ENCODE measurements at places on chromosomes 7 and 10.

DNA sequence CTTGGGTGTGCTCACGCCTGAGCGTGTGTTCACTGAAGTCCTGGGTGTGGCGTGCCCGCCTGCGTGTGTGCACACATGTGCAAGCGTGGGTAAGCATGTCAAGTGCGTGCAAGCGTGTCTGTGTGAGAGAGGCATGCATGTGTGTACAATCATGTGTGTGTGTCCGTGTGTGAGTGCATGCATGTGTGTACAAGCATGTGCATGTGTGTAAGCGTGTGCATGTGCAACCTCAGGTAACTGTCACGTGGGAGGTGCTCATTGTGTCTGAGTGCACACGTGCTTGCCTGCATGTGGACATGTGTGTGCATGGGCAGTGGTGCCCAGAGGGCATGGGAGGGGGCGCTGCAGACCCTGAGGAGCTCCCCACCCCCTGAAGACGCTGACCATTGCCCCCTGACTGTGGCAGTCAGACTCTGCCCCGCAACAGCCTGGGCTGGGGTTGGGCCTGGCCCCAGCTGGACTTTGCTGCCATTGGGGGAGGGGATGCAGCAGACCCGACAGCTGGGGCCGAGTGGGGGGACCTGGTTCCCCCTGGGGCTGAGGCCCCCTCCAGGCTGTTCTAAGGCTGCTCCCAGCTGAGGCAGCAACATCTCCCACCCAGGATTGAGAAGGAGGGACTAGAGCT, 88.1 kb downstream of the UNCX start:
- no peak for DNase-seq

DNA sequence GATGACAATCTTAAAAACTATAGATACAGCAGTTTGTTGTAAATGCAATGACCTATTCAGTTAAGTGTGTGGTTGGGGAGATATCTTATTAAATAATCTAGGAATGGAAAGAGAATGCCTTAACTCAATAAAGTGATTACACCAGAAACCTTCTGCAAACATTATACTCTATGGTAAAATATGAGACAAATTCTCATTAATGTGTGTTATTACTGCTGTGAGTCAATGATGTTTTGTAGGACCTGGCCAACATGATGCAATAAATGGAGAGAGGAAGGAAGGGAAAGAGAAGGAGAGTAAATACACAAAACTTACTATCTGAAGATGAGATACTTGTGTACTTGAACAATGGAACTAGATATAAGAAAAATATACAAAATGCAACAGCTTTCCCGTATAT, 25.1 kb downstream of the MKX start:
- no peak for DNase-seq

DNA sequence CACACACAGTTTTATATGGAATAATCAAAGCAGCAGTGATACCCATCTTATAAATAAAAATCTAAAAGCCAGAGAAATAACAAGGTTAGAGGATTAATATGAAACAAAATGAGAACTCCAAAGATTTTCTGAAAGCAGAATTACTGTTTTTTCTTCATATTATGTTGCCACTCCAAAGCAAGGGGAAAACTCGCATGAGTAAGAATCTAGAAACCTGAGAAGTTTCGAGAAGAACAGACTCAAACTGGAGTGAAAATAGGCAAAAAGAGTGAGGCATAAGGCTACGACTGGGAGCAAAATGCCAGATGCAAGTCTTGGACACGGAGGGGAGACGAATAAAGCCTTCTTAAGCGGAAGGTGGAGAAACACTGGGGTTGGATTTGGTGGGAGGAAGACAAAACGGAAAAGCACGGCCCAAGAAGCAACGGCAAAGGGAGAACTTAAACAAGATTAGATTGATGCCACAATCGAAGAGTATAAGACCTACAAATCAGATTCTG, 923 bp downstream of the TNPO3 start:
- no peak for DNase-seq

GRCh38 chr10:44245601-44245938, 139.3 kb downstream of the CXCL12 start:
- no peak for DNase-seq

- no peak for DNase-seq
Observed at GRCh38 chr7:151189038-151189437, 2.0 kb upstream of the ASB10 start.

DNA sequence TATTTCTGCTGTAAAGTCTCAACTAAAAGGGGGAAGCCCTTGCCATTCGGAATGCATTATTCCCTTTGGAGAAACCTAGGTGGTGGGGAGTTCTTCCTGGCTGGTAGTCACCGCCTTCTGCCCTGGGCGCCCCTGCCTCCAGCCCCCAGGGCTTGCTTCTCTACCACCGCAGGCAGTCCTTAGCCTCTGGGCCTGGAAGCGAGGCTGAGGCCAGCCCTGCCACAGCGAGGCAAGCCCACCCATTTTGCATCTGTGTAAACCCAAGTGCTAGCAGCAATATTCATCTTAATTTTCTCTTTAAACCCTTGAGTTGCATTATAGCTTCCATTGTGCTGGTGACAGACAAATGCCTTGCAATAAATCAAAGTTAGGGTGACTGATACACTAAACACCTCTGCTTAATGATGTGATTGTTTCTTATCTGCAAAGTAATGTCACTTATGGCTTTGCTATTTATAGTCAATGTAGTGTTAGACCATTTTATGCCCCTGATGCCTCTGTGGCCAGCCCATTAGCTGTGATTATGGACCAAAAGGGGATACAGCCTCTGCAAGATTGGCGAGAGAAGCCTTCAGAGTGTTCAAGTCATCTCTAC, 26.2 kb upstream of the MGMT start:
- no peak for DNase-seq

DNA sequence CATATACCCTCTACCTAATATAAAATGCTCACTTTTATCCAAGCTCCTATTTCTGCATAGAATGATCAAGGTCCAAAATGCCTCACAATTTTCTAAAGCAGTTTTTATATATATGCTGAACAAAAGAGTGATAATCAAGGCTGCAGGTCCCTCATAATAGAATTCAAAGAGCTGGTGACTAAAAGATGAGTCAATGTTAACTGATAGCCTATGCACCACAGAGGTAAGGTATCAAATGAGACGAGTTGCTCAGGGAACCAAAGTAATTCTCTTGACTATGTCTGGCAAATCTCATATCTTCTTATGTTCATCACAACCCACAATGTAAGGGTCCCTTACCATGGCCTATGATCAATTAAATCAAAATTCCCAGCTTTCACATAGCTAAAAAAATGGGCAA, 15.2 kb downstream of the PDZD8 start:
- DNase-seq, result no peak

GRCh38 chr10:58266003-58266825, 1.5 kb downstream of the IPMK start:
- no peak for DNase-seq

- no peak for DNase-seq
Observed at GRCh38 chr10:89574368-89574767, 39.0 kb upstream of the SLC16A12 start.

DNA sequence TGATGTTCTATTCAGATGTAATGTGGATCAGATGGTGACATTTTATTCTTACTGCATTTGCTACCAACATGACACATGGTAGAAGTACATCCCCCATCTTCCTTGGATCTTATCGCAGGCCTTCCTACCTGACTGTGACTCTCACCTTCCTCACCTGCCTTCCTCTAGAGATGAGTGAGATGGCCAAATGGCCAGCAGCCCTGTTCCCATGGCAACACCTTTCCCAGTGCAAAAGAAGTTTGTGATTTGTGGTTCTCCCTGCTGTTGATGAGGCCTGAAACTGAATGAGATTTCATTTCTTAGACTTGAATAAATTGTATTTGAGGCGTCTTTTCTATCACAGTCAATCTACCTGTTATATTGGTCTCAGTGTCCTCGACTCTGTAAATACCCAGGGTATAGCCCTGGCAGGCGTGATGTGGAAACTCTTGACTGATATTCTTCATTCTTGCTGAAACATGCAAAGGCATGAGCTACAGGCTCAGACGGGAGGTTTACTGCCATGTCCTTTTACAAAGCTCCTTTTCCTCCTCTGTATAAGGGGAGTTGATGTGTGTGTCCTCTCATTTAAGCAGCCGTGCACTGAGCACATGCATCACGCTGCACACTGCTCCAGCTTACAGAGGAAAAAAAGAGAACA, 440.7 kb upstream of the AKR1E2 start:
- DNase-seq, result no peak

DNA sequence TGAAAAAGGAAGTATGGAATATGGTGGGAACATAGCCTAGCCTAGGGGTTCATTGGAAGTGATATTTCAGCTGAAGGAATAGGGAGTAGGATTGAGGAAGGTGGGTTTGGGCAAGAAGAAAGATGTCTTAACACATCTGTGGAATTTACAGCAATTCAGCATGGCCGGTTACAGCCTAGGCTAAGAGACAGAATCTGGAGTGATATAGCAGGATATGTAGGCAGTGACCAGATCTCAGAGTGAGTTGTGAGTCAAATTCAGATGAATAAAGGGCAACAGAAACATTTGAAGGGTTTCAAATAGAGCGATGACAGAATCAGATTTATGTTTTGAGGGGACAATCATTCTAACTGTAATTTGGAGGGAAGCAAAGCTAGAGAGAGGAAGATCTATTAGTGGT, 199.0 kb upstream of the PRPS1L1 start:
- no peak for DNase-seq

GRCh38 chr10:7957591-7957990, 96.9 kb upstream of the GATA3 start:
- DNase-seq, result no peak

DNA sequence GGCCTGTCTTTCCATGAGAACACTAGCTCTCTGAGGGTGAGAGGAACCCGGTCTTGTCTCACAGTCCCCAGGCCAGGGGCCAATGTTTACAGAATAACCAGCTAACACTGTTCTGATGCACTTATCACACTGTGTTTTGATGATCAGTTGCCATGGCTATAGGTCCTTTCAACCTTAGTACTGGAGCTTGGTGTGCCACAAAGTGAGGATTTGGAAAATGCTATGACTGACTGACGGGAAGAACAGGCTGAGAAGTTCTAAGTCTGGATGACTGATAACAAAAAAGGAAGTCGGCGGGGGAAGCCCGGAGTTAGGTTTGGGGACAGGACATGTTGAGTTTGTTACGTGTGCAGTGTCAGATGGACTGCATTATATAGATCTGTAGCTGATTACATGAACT, 141.8 kb downstream of the CTTNBP2 start:
- no peak for DNase-seq

DNA sequence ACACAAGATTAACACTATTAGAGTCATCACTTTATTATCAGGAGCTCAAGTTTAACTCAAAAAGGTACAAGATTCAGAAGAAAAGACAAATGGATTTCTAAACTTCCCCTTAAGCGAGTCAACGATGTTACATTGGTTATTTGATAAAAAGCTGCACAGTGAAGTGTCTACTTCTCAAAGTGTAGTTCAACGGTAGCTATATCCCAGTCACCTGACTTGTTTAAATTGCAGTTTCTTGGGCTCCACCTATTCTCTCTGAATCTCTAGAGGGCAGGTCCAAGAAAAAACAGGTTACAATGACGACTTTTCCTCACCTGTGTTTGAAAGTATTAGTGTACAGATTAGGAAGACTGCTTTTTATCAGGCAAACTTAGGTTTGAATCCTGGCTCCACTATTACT, 16.6 kb downstream of the MINDY3 start:
- DNase-seq, result no peak

DNA sequence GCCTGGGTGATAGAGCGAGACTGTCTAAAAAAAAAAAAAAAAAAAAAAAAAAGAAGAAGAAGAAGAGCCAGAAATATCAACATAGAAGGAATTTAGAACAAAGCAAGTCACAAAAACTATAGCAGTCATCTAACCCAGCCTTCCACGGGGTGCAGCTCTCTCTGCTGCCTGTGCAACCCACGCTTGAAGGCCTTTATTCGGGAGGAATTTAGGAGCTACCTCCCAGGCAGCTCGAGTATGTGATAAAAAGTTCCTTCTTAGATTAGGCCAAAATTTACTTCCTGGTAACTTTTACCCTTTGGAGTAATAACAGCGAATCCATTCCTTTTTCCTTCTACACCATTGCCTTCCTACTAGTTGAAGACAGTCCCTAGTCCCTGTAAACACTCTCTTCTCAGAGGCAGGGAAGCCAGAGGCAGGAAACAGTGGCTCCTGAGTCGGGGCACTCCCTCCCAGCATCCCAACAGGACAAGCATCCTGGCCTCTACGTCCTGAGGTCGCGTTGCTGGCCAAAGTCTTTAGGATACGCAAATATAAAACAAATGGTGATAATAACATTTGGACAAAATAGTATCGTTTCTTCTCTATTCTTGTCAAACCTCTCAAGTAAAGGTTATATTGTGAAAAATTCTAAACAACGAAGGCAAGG, 109.3 kb upstream of the KMT2C start:
- no peak for DNase-seq

DNA sequence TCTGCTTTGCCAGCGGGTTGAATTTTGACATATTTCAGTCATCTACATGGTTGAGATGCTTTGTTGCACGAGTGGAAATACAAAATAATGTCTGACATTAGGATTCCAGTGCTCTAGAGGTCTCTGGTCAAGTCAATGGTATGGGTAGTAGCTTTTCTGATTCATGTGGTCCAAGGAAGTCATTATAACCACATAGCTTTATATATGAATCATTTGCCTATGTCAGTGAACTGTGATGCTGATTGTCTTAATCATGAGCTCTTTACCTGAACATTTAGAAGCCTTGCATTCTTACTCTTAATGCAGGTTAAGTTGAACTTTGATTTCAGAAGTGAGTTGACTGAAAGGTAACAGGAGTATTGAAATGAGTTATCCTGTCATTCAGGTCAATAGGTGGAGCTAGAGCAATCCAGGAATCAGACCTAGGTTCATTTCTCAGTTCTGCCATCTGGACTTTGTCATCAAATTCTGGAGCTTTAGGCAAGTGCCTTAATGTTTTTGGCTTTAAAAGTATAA, 3.3 kb downstream of the MAPK8 start:
- DNase-seq, result no peak
